ENCODE measurements at places on chromosomes 7 and 10.

GRCh38 chr10:13885238-13885990, 298.6 kb downstream of the PRPF18 start:
- no peak for DNase-seq

- DNase-seq, result no peak
Observed at GRCh38 chr7:99011341-99011705, 132.6 kb downstream of the SMURF1 start.

DNA sequence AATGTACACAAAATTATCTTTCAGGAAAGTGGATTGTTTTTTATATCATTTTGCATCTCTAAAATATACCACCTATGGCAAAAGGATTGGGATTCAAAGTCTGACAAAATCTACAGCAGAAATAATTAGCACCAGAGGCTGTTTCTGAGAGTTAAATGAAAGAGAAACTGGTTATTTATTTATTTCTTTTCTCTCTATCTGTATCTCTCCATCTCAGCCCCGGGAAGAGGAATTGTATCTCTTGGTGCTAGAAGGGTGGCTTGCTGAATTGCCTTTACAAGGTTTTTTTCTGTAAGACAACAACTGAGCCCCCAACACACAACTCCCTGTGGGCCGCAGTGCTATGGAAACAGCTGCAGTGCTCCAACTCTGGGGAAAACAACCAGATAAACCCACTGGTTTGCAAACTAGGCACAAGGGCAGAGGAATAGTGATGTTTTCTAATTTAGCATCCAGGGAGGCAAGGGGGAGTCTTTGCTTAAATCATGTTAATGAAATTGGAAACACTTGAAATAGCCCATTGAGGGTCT, 249.0 kb downstream of the KCNMA1 start:
- no peak for DNase-seq

GRCh38 chr7:4177001-4177400, 505.1 kb upstream of the FOXK1 start:
- no peak for DNase-seq

DNA sequence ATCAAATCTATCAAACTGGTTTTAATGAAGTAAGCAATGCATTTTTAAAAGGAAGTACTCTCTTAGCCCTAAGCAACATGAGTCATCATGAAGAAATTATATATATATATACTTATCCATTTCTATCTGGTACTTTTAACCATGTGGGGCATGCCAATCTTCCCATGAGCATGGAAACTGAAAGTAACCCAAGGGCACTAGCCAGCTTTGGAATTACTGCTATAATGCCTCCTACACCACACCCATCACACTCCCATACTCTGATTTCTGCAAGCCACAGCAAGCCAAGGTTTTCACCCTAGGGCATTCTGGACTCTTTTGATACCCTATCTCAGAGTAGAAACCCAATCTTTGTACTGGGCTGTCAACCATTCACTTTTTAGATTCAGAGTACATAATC, 204.6 kb downstream of the IMMP2L start:
- no peak for DNase-seq
